Fibroblast of pulmonary artery (primary cell): ENCODE measurements at places on chromosomes 11 and 22.
A peak's percentile ranks its signal among the peaks of the same experiment; 100 is the strongest.

DNA sequence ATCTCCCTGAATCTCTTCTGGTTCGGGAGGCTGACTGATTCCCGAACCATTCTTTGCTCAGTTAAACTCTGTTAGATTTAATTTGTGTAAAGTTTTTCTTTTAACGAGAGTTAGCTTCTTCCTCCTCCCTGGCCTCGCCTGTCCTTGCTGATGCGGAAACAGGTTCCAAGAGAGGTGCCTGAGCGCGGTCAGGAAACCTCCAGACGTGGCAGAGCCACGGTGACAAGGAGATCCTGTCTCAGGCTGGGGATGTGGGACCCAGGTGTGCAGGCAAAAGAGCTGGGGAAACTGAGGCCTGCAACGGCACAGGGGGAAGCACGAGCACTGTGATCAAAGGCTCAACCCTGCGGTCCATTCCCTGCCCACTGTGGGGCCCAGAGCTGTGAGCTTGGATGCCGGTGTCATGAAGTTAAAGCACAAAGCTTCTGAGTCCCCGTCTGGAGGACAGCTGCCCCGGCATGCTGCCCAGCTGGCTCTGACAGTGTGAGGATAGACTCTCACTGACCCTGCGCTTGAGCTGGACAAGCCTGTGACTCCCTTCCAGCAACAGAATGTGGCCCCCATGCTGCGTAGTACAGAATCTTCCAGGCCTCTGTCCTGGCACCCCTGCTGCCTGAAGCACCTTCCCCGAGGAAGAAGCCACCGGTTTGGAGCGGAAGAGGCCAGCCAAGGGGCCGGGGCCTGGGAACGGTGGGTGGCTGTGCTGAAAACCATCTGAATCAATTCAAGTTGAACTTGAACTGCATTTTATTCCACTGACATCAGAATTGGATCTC lies 960.6 kb downstream of the BRD1 start:
- no peak for DNase-seq

DNA sequence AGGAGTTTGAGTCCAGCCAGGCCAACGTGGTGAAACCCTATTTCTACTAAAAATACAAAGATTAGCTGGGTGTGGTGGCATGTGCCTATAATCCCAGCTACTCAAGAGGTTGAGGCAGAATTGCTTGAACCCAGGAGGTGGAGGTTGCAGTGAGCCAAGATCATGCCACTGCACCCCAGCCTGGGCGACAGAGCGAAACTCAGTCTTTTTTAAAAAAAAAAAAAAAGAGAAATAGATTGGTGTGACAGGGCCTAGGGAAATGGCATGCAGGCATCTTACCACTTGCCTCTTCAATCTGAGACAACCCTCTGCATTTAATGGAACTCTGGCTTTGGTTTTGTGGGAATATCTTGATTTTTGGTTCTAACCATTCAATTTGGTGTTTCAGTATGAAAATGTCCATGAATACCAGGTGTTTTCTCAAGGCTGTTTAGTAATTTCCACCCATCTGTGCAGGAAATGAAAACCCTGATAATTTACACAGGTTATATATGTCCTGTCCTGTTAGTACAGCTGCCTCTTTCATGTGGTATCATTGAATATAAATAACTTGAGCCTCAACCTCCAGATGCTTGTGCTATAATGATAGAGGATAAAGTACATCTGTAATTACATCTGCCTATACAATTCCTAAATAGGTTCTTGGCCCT lies 8.4 kb downstream of the XBP1 start:
- no peak for DNase-seq

DNA sequence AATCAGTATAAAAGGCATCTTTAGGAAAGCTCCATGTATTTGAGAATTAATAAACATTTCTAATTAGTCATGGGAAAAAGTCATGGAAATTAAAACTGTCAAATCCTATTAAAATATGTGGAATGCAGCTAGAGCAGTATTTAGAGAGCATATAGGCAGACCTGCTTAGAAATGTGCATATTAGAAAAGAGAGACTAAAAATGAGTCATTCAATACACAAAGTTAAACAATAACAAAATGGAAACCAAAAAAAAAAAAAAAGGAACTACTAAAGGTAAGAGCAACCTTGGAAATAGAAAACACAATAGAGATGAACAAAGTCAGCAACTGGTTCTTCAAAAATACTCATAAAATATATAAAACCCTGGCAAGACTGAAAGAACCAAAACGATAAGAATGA lies 59.7 kb upstream of the RASSF10 start:
- DNase-seq = no peak

DNA sequence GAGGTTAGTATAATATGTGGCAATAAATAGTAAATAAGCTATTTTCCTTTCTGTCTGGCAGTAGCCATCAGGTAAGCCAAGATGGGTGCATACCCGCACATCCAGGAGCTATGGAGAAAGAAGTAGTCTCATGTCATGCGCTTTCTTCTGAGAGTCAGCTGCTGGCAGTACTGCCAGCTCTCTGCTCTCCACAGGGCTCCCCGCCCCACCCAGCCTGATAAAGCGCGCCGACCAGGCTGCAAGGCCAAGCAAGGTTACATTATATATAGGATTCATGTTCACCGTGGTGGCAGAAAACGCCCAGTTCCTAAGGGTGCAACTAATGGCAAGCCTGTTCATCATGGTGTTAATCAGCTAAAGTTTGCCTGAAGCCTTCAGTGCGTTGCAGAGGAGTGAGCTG lies 126.2 kb downstream of the ATG16L2 start:
- DNase-seq = no peak

DNA sequence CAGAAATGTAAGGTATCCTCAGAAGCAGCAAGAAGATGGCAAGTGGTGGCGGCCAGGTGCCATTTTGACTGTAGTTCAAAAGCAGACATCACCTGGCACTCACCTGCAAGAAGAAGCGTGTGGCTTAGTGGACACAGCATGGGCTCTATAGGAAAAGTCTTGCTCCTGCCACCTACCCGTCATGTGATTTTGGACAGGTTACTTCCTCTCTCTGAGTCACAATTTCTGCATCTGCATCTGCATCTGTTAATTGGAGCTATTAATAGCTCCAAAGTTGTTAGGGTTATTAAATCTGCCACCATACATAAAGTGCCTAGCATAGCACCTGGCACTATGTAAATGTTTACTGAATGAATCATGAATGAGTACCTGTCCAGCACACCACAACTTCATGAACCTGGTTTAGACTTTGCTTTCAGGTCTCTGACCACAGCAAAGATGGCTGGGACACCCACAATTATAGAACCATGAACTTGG lies 16.8 kb downstream of the RAB30 start:
- DNase-seq = no peak

- no peak for DNase-seq
Observed at GRCh38 chr11:30724274-30724673, 138.1 kb upstream of the MPPED2 start.

DNA sequence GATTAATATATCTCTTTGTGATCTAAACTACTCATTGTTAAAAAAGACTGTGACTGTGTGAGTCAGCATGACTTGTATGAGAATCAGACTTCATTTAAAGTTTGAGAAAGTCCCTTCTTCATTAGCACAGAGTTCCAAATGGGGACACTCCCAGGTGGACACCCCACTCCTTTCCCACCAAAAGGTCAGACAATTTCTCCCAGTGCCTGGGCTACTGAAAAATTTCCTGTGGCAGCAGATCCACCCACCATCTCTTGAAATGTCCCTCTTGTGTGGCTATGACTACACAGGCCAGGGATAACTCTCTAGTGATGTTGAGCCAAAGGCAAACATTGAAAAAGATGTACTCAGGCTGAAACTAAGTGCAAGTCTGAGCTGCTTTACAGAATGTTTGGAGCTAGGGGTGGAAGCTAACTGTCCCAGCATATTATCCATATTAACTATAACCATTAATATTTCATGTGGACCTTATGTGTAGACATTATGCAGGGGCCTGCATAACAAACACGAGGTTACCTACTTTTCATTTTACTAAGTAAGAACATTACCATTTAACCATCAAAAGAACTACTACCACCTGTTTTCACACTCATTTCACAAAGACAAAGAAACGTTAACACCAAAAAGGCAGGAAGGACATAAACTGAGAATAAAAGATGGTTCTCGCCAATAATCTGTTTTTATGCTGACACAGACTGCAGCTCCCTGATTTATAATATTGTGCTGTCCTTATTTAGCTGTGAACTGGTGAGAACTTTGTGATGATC lies 44.8 kb downstream of the MMP20 start:
- no peak for DNase-seq

GRCh38 chr11:69293087-69293486 lies 868 bp upstream of the MYEOV start:
- no peak for DNase-seq

GRCh38 chr11:119051440-119052162 lies 5.4 kb downstream of the HYOU1 start:
- DNase-seq = no peak

- DNase-seq = no peak
Observed at GRCh38 chr11:74380746-74381439, 17.3 kb downstream of the PGM2L1 start.

DNA sequence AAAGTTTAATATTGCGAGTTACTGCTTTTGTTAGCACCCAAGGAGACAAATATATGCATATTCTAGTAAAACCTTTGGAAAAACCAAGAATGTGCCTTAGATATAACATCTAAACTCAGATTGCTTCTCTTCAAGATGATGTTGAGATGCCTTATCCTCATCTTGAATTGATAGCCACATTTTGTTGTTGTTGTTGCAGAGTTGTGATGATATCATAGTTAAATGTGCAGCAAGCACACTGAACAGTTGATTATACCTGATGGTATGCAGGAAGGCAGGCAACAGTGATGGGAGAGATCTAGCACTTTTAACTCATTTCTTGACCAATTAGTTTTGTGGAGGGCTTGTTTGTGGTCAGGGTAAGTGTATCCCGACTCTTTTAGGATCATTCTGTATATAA lies 48.0 kb downstream of the KDM2A start:
- no peak for DNase-seq

DNA sequence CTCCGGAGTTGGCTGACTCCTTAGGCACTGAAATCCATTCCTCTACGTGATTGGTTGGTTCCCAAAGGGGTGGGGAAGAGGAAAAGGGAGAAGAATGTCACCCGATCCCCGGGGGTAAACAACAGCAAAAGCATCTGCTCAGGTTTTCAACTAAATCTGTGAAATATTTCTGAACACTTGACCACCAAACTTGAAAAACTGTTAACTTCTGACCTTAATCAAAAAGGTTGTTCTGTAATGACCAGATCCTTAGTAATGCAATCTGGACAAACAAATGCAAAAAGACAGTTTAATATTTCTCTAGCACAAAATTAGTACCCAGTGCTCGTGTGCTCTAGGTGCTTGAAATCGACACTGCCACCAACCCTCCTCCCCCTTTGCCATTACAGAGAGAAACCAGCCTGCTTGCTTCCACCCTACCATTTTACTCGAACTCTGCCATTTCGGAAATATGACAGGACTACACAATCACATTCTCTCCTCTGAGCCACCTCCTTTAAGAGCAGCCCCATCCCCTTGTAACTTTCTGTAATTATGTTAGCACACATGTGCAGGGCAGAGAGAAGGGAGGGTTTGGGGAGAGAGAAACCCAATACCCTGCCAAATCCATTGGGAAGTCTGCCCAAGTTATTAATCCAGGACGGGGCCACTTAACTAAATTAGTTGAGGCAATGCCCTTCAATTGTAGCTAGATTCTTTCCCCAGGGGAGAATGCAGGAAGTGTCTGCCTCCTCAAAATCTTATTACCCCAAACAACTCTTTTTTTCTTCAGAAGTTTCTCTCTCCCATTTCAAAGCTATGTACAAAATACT lies 113.8 kb downstream of the RBFOX2 start:
- DNase-seq = peak; percentile 92

- DNase-seq = no peak
Observed at GRCh38 chr22:46031557-46031956, 54.6 kb upstream of the WNT7B start.

DNA sequence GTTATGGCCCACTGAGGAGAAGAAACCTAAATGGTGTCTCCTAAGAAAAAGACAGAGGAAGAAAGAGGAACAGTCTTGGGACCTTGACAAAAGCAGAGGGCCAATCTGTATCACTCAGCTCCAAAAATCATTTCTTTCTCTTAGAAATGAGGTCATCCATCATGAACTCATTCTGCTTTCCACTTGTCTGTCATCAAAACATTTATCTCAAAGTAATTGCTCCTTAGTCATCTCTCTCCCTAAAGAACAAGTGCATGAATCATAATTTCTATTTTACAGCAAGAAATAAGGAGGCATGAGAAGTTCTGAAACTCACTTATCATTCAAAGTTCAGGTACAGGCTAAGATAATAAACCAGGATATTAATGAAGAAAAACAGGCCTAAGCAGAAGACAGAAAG lies 375.6 kb downstream of the KCNA4 start:
- DNase-seq = peak; percentile 11

- no peak for DNase-seq
Observed at GRCh38 chr11:93936460-93936859, 84.7 kb upstream of the HEPHL1 start.

DNA sequence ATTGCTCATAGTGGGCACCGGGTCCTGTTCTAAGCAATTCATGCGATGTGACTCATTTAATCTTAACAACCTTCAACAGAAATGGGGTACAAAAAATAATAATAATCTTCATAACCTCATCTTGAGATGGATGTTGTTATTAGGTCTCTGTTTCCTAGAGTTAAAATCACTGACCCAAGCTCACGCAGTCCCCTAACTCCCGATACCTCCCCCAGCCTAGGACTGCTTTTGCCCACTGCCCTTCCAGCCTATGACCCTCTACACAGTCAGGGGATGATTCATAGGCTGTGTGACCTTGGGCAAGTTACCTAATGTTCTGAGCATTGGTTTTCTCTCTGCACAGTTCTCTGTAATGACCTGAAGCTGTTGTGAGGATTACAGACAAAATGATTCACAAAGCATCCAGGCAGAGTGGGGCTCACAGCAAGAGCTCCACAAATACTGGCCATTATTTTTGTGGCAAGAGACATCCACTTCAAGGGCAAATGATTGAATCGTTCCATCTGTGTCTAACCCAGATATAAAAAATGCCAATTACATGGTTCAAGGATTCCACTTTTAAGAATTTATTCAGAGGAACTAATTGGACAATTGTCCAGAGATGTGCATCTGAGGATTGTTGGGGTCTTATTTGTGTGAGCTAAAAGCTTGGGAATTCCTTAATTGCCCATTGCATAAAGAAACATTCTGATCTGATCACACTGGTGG lies 20.0 kb downstream of the MTFP1 start:
- DNase-seq = no peak

GRCh38 chr22:37578002-37578401 lies 1.9 kb downstream of the LGALS2 start:
- no peak for DNase-seq

GRCh38 chr22:44901301-44901700 lies 108.5 kb downstream of the PHF21B start:
- DNase-seq = peak; percentile 21

- DNase-seq = peak; percentile 42
Observed at GRCh38 chr11:123719452-123719851, 22.0 kb downstream of the ZNF202 start.

GRCh38 chr11:86664930-86665329 lies 7.5 kb downstream of the ME3 start:
- no peak for DNase-seq
